ENCODE measurements at places on chromosomes 3 and 15.

GRCh38 chr15:77021803-77022381 is 27.0 kb downstream of the PSTPIP1 start:
- DNase-seq = peak; percentile 26

DNA sequence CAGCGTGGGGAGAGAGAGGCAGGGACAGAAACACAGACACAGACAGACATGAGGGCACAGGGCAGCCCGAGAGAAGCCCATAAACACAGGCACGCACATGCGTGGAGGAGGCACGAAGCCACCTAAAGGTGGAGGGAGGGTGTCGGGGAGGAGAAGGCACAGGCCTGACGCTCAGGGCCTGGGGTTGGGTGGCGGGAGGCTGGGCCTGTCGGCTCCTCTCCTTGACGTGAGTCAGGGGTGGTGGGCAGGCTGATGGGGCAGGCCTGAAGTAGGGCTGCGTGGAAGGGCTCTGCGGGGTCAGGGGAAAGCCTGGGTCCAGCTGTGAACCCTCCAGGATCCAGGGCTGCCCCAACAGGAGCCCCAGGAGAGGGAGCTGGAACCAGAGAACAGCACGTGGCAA is 74.2 kb downstream of the EPHB3 start:
- no peak for DNase-seq

GRCh38 chr15:35775471-35775870 is 229.5 kb upstream of the DPH6 start:
- DNase-seq = no peak

GRCh38 chr15:85694091-85694490 is 100.6 kb downstream of the KLHL25 start:
- no peak for DNase-seq

DNA sequence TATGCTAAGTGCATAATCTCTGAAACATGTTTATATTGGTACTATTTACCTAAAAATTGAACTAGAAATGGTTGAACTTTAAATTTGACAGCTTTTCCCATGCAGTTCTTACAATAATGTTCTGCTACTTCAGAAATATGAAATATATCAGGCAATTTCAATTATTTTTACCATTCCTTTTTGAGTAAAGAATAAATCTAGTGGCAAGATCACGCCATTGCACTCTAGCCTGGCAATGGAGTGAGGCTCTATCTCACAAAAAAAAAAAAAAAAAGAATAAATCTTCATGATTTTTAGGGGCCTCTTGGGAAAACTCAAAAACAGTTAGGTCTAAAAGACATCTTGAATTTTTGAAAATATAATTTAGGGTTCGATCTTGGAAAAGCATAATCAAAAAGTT is 10.6 kb upstream of the DNAAF4 start:
- DNase-seq = no peak

DNA sequence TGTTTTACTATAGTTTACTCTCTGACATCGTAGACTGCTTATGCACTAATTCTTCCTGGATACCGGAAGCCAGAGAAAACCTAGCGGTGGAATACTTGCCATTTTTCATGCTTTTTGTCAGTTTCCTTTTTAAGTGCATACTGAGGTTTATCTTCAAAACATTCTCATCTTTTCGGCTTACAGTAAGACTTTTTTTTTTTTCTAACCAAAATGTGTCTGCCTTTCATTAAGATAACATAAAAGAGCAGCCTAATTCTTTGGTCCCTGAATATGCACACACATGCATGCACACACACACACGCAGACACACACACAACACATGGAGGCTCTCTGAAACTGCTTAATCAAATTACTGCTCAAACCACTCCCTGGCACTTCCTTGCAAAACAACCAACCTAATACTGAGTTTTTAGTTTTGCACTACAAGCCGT is 1.3 kb downstream of the ZNF445 start:
- DNase-seq = no peak

DNA sequence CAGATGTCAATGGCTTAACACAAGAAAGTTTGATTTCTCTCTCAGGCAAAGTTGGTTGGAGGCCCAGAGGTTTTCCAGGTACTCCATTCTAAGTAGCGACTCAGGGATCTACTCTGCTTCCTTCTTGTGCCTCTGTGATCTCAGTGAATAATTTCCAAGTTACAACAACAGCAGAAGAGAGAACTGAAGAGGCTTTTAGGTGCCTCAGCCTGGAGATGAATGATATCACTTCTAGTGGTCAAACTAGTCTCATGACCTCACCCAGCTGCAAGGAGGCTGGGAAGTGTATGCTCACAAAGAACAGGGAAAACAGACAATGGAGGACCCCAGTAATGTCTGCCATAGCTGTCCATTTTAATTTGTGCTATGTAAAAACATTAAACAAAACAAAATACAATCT is 4.6 kb upstream of the PRICKLE2 start:
- no peak for DNase-seq

- DNase-seq = no peak
These were observed 22.8 kb upstream of the ALDH1A3 start for GRCh38 chr15:100856867-100857266.

DNA sequence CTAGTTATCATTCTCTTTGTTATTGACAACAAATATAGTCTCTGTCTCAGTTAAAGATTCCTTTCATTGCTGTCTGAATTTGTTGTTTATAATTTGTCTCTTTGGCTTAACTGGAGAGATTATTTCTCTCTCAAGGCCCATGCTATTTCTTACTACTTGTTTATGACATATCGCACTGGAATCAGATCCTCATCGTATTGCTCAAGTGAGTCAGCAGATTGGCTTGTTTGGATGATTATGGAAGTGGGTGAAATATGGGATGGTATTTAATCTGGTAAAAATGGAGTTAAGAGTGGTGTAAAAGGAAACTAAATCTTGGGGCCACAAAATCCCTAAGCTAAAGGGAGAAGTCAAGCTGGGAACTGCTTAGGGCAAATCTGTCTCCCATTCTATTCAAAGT is 613.1 kb downstream of the SI start:
- DNase-seq = no peak

- no peak for DNase-seq
These were observed 92.8 kb upstream of the BCL6 start for GRCh38 chr3:187838016-187838540.

DNA sequence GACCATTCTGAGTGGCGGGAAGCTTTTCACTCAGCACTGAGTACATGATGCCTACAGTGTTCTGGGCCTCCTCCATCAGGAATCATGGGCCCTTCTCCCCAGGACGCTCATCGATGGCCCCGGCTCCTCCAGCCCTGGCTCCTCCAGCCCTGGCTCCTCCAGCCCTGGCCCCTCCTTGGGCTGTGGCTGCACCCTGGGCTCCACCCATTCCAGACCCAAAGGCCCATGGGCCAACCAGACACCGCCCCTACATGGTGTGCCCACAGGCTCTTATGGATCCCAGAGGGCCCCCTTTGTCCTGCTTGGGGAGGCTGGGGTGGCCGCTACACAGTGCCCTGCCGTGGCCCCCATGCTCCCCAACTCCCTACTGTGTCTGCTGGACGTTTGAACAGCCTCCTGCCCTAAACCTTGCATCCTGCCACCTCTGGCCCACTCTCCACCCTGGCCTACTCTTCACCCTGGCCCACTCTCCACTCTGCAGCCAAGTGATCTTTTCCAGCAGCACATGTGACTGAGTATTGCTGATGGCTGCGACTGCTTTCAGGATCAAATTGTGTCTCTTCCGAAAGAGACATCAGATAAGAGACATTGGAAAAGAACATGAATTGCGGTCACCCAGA is 57.9 kb downstream of the APBA2 start:
- DNase-seq = no peak

DNA sequence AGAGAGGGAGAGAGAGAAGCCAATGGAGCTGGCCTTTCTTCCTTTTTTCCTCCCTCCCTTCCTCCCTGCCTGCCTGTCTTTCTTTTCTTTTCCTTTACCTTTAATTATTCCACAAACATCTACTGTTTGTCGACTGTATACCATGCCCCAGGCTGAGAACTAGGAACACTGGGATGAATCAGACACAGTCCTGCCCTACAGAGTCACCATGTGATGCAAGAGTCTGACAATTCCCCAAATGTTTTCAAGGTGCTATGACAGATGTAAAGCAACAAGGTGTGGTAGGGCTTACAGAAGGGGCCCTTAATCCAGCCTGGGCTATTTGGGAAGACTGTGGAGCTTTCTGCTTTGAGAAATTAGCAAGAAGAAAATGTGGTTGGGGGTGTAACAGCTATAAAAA is 4.0 kb upstream of the SPSB4 start:
- DNase-seq = no peak

GRCh38 chr3:155585384-155585783 is 159.5 kb downstream of the PLCH1 start:
- DNase-seq = no peak

DNA sequence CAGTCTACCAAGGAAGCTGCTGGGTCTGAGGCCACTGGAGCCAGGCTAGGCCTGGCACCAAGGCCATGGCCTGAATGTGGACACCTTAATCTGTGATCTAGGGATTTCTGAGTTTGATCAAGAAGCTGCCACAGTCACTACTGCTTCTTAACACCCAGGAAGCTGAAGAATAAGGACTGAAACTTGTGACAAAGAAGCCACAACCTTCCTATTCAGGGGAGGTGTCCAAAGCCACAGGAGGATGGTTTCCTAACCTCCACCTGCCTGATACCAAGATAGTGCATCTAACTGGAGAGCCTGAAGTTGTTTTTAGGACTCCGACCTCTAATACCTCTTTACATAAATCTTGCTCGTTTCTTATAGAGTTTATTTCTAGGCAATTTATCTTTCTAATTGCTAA is 5.5 kb upstream of the ANO10 start:
- no peak for DNase-seq

- DNase-seq = no peak
These were observed 125.9 kb upstream of the BCL6 start for GRCh38 chr3:187871204-187871591.

- DNase-seq = no peak
These were observed 252.9 kb downstream of the EBLN2 start for GRCh38 chr3:73314151-73314951.

- no peak for DNase-seq
These were observed 36.2 kb downstream of the HOMER2 start for GRCh38 chr15:82916161-82916952.

DNA sequence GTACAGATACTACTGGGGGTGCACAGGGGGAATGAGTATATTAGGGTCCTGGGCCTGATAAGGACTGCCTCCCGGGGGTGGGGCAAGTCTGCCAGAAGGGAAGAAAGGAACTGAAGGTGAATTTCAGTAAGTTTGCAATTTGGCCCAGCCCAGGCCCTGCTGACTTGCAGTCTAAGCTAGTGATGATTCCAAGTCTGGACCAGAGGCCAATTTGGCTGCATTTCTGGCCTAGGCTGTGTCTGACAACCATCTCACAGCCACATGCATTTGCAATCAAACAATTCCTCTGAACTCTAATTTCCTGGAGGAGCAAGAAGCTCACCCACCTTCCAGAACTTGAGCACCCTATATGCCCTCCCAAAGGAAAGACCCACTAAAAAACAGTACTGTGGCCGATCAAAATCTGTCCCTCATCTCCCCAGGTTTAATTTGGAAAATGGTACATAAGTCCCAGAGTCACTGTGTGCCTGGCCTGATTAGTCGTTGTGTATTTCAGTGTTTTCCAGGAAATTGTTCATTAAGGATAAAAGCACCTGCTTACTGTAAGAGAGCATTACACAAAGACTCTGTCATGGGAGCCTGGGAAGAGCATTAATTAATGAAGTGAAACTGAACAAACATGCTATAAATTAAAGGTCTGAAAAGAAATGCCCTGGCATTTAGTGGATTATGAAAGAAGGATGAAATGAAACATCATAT is 114.5 kb downstream of the MEGF11 start:
- DNase-seq = no peak

- DNase-seq = no peak
These were observed 17.6 kb upstream of the PLA2G4D start for GRCh38 chr15:42111924-42112323.

GRCh38 chr3:196949285-196949619 is 6.9 kb upstream of the NCBP2 start:
- no peak for DNase-seq

DNA sequence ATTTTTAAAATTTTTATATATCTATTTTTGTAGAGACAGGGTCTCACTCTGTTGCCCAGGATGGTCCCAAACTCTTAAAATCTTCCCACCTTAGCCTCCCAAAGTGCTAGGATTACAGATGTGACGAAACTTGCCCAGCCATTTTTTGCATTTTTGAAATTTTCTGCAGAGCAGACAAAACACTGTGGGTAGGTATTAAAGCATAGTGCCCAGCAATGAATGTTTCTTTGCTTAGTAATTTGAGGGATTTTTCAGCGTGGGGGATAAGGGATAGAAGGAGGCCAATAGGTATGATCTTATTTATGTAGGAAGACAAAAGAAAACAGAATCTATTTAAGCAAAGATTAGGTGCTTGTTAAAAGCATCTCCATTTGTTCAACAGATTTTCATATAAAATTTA is 446.8 kb upstream of the DPH6 start:
- DNase-seq = no peak

DNA sequence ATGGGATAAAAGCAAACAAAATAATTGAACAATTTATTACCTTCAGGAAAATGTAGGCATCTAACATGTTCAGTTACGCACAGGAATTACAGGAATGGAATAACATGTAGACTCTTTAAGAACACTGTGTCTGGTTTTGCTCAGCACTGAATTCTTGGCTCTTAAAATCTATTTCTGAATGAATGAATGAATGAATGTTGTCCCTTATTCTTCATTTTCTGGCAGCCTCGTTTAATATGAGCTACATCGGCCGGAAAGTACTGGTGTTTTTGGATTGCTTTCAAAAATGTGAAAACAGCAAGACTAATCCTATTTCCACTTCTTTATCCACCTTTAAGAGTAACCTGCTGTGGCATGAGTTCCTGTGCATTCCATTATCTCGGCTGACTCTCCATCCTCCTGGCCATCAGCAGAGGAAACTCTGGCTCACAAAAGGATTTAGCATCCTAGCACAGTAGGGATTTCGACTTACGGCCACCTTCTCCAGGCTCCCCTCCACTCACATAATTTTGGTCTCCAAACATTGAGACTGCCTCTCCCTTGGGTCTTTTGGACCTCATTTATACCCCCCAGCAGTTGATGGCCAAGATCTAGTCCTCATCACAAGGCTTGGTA is 145.3 kb downstream of the FOXP1 start:
- no peak for DNase-seq

DNA sequence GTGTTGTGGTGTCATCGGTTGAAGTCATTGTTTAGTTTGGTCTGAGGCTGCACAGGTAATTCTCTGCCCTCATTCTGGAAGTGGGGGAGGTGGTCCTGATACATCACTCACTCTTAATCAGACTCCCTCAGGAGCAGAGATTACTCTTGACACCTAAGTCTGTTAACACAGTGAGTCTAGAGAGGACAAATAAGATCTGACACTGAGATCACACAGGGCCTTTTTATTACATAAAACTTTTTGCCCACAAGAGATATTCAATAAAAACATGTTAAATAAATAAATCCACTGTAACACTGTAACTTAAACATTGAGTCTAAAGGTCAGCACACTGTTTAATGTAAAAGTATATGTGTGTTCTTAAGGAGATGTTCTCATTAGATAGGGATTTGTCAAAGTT is 57.1 kb upstream of the MBNL1 start:
- DNase-seq = no peak

DNA sequence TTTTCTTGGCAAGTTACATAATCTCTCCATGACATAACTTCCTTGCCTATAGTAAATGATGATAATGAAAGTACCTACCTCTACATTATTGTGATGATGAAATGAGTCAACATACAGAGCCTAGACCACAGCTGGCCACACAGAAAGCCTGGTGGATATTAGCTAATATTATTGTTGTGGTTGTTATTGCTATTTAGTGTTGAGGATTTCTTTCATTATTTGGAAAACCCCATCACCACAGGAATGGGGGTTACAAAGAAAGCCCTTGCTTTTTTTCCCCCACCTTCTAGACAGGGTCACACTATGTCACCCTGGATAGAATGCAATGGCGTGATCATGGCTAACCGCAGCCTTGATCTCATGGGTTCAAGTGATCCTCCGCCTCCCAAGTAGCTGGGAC is 125.0 kb downstream of the PDZRN3 start:
- DNase-seq = no peak
